ENCODE measurements at places on chromosomes 16 and 17.

DNA sequence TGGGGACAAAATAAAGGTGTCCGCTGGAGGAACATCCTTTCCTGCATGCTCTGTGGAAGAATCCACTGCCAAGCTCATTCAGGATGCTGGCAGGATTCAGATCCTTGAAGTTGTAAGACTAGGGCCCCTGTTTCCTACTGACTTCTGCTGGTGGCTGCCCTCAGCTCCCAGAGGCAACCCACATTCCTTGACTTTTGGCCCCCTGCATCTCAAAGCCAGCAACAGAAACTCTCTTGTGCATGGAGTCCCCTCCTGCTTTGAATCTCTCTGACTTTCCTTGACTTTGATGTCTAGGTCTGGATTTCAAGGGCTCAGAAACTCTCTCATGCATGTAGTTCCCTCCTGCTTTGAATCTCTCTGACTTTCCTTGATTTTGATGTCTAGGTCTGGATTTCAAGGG, 461.5 kb downstream of the WWOX start:
- no peak for DNase-seq

- DNase-seq, result peak; percentile 68
These were observed 7.6 kb downstream of the ALKBH5 start for GRCh38 chr17:18191236-18191667.

DNA sequence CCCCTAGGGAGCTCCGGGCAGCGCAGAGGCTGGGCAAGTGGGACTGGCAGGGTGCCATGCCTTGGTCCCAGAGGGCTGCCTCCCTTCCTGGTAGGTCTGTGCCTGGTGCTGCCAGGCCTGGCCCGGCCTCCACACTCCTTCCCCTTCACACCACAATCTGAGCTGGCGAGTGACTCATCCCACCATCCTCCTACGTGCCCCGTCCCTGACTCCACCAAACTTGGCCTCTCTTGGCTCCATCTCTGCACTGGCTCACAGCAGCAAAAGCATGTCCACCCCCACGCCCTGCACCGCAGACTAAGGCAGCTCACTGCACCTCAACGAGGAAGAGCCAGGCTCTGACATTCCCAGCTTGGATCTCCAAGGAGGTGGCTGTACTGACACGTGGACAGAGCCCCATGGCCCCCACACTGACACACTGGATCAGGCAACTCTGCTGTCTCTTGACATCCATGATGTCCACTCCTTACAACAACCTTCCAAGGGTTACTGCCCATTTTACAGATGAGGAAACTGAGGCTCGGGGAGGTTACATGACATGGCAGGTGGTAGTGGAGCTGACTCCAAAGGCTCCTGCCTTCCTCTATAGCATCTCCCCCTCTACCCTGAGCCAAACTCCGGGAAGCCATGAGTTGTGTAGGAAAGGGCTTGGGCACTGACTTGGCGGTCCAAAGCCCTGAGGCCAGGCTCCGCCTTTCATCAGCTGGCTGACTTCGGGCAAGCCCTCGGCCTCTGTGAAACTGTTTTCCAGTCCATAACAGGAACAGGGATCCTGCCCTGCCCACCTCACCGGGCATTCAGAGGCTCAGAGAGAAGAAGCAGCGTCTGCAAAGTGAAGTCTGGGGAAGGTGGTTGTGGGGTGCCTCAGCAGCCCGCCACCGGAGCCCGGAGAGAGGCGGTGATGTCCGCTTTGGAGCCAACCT, 20.1 kb upstream of the KRT19 start:
- peak; percentile 100 for DNase-seq

DNA sequence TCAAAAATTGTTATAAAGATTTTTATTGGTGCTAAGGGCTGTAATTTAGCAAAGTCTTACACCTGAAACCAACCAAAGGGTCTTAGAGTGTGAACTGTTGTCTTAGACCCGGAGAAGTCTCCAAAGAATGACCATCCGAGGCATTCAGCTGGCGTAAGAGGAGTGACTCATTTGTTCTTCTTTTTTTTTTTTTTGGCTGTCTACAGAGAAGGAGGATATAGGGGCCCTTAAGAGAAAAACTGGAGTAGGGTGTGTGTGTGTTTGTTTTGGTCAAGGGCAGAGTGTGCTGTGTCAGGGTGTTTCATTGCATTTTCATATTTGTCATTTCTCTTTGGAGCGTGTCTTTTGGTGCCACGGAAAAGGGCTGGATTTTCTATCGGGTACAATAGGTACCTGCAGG, 508.0 kb downstream of the WWOX start:
- no peak for DNase-seq
